Ammon's horn (tissue), 1 donor: ENCODE measurements at places on chromosomes 2 and 18.

GRCh38 chr2:159792599-159792998 is 5.4 kb downstream of the CD302 start:
- DNase-seq, result no peak

DNA sequence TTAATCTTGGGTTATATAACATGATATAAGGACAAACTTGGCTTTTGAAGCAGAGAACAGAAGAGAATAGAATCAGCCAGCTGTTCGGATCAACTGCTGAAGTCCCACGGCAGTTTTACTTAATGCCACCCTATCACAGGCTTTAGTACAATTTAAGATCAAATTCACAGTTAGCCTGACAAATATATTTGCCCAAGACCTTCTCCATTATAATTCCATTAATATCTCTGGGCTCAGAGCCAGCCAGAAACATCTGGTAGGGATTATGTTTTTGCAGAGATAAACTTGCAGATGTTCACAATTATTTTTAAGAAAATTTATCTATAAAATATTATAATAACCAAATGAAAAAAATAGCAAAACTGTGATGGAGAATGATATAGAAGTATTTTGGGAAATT is 381.4 kb downstream of the RAD51AP2 start:
- DNase-seq, result no peak

- DNase-seq, result no peak
These were observed 469.4 kb downstream of the PTPRM start for GRCh38 chr18:8036551-8036950.

DNA sequence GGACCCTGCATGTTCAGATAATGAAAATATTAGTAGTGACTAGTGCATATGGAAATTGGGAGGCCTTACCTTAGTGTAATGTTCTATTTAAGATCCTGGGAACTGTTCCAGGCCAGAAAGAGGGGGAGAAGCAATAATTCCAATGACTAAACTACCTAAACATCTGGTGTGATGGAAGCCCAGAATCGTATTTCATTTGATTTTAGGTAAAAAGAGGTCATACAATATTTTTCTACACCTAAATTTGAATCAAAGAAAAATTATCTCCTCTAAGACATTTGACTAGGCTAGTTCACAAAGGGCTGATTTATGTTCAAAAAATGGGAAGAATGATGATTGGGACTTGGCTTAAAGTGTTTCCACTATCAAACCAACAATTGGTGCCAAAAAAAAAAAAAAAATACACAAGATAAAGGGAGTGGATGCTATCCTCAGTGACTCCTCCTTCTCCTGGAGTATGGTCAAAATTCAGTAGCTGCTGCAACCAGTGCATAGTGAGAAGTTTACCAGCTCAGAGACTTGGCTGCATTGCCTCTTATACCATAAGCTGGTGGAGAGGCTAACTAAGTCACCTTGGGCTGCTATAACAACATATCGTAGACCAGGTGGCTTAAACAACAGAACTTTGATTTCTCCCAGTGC is 1038.3 kb upstream of the ACVR2A start:
- no peak for DNase-seq
